Fibroblast of the aortic adventitia (primary cell): ENCODE measurements at places on chromosomes 5 and 9.

DNA sequence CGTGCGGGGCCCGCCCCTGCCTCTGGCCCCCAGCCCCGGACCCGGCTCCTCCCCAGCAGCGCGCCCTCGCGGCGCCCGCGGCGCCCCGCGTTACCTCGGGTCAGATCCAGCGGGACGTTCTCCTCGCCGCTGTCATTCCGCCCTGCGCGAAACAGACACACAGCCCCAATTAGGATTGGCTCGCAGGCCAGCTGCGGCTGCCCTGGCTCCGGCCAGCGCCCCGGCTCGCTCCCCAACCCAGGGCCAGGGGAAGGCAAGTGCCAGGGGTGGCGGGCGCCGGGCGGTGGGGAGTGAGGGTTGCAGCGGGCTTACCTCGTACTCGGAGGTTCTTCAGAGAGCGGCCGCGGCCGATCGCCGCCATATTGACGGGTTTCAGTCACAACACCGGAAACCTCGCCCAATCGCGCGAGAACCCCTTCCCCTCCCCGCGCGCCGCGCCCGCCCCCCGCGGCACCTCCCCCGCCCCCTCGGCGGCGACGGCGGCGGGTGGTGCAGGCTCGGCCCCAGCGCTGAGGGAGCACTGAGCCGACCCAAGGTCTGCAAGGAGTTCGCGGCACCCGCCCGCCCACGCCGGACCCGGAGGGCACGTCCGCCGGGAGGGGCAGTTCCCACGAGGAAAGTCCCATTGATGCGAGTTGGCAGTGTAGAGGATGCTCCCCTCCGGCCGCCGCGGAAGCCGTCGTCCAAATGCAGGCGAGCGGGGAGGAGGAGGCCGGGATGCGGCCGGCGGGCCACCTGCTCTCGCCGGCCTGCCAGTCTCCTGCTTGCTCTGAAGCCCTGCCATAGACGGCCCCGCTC is at the start of gene RICTOR:
Gene RICTOR, minus strand, starts transcription at position 383 of the 798 bp plus-strand sequence. Its CDS starts 22 bp downstream, at position 361.
- DNase-seq, result peak; percentile 81

DNA sequence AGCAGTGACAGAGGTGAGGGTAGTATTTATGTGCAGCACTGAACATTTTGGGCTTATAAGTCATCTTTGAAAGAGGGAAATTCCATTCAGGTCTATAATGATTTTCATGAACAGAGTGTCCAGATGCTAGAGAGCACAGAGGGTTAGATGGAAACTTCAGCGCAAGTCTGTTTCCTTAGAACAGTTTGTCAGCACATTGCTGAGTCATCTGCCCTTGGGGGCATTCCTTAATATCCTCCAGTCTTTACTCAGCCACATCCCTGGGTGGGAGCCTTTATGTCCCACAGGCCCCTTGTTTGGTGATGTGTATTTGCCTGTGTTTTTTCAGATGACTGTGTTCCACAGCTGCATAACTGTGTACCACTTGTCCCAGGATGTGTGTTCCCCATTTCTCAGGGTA is 138.5 kb upstream of the S1PR3 start:
- peak; percentile 82 for DNase-seq

DNA sequence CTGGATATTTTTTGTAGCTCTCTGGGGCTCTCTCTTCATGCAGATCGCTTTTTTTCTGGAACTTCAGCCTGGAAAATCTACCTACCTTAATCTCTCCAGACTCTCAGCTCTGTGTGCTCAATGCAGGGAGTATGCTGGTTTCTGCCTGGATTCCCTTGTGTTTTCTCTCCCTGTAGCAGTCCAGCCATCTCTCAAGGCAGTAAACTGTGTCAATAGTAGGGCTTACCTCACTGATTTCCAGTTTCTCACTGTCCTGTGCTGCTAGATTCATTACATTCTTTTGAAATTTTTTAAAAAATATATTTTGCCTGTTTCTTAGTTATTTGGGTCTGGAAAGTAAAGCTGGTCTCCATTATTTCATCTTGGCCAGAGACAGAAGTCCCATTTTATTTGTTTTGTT is 951.4 kb downstream of the NR2F1-AS1 start:
- DNase-seq, result no peak

- DNase-seq, result no peak
Observed at GRCh38 chr9:75063556-75064305, 24.2 kb downstream of the NMRK1 start.

DNA sequence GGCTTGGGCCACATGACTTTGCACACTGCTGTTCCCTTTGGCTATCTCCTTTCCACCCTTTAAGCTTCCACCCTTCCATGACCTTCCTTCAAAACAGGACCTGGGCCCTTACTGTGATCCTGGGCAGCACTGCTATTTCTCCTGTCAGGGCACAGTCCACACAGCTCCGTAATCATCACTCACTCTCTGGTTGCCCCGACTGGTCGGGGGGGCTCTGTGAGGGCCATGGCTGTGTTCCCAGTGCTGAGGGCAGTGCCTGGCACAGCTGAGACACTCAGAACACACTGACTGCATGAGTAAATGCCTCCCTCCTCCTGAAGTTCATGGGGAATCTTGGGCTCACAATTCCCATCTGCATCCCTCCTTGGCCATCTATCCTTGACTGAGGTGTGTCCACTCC is 12.2 kb downstream of the TRAF1 start:
- no peak for DNase-seq

DNA sequence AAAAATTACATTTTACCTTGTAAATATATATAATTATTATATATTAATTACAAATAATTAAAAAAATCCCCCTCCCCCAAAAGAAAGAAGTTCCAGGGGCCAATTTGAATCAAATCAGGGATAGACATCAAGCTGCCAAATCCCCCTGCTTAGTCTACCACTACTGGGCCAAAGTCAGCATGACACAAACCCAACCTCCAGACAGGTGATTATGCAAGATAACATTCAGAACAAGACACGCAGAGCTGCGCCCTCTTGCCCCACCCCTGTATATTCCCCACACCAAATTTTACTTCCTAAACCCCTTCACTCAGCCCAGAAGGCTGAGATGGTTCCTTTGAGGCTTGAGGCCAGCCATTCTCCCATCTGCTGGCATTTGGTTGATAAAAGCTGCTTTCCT is 2059.1 kb upstream of the CDH6 start:
- no peak for DNase-seq

DNA sequence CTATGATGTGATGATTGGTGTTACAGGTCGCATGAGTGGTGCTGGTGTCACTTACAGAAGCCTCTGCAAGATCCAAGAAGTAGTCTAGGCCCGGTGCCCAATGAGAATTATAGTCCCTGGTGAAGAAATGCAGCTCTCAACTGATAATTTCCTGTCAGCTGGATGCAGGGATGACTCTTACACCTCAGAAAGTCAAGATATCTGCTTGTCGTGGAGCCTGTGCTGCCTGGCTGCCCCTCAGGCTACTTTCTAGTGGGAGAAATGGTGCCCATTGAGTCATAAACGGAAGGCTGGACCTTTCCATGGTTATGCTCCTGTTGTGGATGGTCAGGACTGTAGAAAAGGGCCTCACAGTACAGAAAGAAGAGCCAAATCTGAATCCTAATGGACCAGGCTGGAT is 46.8 kb upstream of the NXNL2 start:
- DNase-seq, result no peak

DNA sequence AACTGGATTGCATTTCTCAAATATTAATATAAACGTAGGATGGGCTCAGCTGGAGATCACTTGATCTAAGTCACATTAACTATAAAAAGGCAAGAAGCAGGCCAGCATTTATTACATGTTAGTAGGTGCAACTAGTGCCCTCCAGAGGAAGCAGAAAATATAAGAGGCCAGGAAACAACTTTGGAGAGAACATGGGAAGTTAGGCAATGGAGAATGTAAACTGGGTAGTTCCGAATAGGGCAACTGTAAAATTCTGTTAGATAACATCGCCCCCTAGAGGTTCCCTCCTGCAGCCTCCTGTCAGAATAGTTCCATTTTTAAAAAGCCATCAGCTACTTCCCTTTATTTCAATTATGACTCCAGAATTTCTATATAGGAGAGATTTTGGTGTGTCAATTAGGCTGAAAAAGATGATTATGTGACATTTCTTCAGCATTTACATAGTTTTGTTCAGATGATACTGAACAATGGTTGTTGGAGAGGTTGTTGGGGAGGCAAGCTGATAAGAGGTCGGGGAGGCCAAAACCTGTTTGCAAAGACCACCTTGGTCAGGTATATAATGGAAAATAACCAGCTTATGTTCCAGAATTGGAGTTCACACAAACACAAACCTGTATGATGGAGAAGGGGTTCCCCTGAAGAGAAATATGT is 22.4 kb downstream of the CCL28 start:
- peak; percentile 94 for DNase-seq

DNA sequence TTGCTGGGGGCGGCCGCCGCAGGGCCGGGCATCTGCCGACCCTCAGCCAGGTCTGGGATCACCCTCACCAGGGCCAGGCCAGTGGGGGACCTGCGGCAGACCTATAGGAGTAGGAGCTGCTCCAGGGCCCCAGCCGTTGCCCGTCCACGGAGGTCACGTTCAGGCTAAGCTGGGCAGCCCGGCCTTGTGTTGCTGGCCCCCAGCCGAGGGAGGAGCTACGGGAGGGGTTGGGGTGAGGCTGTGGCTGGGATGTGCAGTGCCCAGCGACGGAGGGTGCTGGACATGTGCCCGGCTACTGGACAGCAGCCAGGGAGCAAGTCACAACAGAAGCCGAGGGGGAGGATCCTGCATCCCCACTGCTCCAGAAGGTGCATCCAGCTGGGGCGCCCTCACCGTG is 39.6 kb upstream of the SLC6A19 start:
- DNase-seq, result no peak

DNA sequence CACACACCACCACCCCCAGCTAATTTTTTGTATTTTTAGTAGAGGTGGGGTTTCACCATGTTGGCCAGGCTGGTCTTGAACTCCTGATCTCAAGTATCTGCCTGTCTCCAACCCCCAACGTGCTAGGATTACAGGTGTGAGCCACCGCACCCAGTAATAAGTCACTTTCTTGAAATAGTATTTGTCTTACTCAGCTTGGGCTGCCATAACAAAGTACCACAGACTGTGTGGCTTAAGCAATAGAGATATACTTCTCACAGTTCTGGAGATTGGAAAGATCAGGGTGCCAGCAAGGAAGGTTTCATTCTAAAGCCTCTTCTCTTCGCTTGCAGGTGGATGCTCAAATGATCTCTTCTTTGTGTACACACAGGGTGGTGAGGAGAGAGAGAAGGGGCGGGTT is 99.8 kb downstream of the ARRDC3 start:
- no peak for DNase-seq

- no peak for DNase-seq
Observed at GRCh38 chr5:24059006-24059405, 551.6 kb downstream of the PRDM9 start.

GRCh38 chr5:39742916-39743315 is 318.1 kb upstream of the DAB2 start:
- DNase-seq, result no peak
